ENCODE measurements at places on chromosomes 5 and 9.

- DNase-seq, result peak; percentile 71
Measured at GRCh38 chr5:132260714-132261551, 3.4 kb downstream of the PDLIM4 start.

- no peak for DNase-seq
Measured at GRCh38 chr5:78364005-78364404, 3.6 kb downstream of the SCAMP1 start.

DNA sequence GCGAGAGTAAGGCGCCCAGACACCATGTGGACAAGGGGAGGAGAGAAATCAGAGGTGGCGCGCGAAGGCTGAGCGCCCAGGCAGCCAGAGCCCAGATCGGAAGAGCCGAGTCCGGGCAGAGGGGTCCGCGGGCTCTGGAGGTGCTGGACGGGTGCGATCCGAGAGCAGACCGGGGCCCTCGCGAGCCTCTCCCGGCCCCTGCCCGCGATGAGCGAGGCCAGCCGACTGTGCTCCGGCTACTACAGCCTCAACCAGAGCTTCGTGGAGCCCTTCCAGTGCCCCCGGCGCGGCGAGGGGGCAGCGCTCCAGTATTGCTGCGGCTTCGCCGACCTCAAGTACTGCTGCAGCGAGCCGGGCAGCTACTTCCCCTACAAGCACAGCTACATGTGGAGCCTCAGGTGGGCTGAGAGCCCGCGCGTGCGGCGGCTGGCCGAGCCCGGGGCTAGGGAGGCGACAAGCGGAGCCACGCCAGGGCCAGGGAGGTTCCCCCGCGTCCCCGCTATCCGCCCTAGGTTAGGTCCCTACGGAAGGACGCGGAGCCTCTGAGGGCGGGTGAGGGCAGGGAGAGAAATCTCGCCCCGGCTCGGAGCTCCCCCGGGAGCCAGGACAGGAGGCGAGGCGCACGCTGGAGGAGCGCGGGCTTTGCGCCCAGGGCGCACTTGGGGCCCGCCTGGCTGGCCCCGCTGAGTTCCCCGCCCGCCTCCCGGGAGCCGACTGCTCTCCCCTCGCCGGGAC, at the start of gene SHISAL2B:
TSS of gene SHISAL2B (plus strand) at position 87 of the 735 bp plus-strand sequence. CDS start at position 208, 121 bp downstream.
- DNase-seq, result no peak

- DNase-seq, result no peak
Measured at GRCh38 chr9:107351382-107352045, 68.4 kb downstream of the RAD23B start.

DNA sequence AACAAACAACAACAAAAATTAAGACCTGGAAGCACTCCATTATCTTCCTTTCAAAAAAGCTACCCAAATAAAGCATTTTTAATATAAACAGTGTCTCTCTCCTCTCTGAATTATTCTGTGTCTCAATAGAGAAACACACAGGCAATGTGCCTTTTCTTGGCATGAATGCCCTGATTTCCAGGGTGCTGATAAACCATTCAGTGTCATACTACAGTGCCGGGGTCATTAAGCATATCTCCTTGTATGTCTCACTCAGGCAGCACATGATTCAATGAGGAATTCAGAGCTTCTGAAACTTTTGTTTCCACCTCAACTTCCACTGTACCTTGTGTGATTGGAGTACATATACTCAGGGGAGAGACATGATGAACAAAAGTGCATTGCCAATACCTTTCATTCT, 294.0 kb upstream of the SLC24A2 start:
- no peak for DNase-seq

- DNase-seq, result peak; percentile 72
Measured at GRCh38 chr5:75412111-75412990, 75.3 kb downstream of the HMGCR start.

DNA sequence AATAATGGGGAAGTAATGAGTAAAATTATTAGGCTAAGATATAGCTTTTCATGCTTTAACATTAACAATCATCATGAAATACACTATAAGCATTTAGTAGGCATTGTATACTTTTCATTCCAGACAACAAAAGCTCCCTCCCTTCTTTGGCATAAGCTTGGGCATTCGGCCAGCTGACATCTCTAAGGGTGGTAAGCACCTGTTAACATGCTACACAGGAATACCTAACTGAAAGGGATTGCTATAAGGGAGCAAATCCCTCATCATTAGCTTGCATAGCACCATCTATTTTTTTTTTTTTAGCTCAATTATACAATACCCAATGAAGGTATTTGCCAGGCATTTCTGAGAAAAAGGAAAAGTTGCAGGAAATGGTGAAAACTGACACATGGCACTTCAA, 16.6 kb downstream of the STRBP start:
- DNase-seq, result no peak

GRCh38 chr5:145520335-145520734, 314.8 kb downstream of the PRELID2 start:
- no peak for DNase-seq

DNA sequence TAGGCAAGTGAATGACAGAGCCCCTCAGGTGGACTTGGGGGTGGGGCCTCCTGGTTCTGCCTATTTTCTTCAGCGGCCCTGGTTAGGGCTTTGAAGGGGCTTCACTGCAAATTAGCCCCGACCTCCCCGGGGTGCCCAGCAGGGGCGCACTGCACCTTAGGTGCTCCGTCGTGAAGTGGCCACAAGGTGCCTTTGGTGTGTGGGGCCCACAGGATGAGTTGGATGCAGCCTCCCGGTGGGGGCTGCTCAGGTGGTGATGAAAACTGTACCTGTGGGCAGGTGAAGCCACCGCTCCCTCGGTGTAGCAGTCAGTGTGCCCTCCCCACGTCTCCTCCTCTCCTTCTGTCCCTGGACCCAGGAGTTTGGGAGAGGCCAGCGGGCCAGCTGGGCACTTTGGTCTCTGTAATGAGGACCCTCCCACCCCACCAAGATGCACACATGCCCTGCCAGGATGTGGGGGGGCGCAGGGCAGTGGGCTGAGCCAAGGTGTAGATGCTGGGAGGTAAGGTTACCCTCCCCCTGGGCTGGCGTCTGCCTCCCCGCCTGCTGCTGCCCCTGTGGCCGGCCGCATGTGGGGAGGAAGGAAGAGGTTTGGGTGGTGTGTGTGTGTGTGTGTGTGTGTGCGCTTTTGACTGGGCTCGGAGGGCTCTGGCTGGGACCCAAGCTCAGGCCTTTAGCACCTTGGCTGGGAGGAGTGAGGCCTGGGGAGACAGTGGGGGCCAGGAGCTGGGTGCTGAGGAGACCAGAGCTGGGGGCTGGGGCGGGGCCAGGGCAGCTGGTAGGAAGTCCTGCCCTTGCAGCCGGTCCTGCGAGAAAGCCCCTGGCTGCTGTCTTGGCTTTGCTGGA, 55.6 kb downstream of the RXRA start:
- no peak for DNase-seq

- DNase-seq, result no peak
Measured at GRCh38 chr9:128286440-128286839, 10.4 kb downstream of the SWI5 start.

DNA sequence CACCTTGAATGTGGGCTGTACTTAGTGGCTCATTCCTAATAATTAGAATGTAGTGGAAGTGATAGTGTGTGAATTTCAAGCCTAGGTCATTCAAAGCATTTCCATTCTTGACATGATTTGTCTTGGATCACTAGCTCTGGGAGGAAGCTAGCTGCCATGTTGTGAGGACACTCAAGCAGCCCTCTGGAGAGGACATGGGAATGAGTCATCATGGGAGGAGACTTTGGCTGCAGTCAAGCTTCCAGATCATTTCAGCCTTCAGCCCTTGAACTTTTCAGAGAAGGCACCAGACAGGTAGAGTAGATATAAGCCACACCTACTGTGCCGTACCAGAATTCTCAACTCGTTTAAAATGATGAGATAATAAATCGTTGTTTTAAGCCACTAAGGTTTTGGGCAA, 506.9 kb downstream of the ZNF608 start:
- no peak for DNase-seq

DNA sequence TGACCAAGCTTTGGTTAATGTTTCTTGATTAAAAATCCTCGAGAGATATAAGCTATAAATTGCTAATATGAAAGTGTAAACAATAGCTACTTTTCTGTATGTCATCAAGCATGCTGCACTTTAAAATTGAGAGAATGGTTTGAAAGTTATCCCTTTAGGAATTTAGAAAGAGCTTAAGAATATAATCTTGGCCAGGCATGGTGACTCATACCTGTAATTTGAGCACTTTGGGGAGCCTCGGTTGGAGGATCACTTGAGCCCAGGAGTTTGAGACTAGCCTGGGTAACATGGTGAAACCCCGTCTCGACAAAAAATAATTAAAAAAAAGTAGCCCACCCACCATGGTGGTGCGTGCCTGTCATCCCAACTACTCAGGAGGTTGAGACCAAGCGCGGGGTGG, 12.2 kb upstream of the MROH2B start:
- no peak for DNase-seq

DNA sequence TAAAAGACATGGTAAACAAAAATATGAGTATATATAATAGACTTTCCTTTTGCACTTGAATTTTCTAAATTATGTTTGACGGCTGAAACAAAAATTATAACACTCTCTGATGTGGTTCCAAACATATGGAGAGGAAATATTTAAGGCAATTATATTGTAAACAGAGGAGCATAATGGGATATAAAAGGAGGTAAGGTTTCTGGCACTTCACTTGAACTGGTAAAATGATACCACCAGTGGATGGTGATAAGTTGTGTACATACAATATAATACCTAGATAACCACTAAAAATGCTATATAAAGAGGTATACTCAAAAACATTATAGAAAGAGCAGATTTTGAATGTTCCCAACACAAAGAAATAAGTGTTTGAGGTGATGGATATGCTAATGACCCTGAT, 192.9 kb upstream of the RAD23B start:
- DNase-seq, result no peak

GRCh38 chr9:137881591-137882505, 4.3 kb downstream of the CACNA1B start:
- DNase-seq, result no peak

DNA sequence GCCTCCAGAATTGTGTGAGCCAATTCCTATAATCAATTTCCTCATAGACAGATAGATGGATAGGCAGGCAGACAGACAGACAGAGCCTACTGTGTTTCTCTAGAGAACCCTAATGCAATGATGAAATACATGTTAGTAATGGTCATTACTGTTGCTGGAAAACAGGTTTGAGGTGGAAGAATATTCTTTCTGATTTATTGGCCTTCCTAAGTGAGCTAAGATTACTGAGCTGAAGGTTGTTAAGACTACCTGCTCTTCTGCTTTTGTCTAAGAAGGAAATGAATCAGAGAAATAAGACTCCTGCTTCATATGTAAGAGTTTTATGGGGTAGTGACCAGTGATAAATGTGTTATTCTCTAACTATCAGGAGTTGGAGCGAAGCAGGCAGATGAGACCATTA, 219.9 kb downstream of the ELAVL2 start:
- no peak for DNase-seq

DNA sequence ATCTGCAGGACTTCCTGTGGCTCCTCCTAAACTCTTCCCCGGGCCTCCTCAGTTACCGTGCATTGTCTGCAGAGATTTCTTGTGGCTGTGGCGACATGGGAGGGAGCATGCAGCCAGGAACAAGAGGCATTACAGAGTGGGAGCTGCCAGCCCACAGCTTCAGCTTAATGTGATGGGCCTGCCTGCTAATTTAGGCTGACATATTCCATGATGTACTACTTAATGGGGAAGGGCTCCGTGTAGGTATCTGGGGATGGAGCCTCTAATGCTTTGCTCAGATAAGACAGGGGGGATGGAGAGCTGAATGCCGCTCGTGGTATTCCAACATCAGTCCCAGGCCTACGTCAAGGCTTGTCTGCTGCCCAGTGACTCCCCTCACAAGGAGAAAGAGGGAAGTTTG, 137.6 kb upstream of the GPR151 start:
- no peak for DNase-seq

GRCh38 chr9:24245988-24246387, 299.7 kb downstream of the IZUMO3 start:
- DNase-seq, result peak; percentile 4

DNA sequence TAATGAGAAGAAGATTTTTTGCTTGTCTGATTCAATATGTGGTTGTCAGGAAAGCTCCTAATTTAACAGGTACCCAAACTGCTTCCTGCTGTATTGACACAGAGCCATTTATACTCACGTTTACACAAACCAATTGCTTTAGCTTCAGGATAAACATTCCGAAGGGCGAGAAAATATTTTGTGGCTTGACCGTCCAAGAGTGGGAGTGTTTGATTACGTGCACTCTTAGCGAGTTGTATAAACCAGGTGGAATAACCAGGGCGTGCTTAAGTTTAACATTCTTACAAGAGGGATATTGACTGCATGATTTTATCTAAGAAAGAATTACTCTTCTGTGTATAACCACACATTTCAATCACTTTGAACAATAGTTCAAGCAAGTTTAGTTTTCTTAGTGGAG, 278.7 kb upstream of the TYRP1 start:
- DNase-seq, result no peak

All from HFFc6 (cell line).